ENCODE measurements at places on chromosomes 1 and 21.
A peak's percentile ranks its signal among the peaks of the same experiment; 100 is the strongest.

GRCh38 chr1:199448646-199449045 lies 578.9 kb upstream of the NR5A2 start:
- no peak overlapping the region for H3K4me3 ChIP-seq
- peaks cover 14% of the 10 kb centered on the region for H3K27me3 ChIP-seq
- H3K36me3 ChIP-seq, result no peaks in the 10 kb centered on the region
- DNase-seq, result no peak
- no peaks in the 10 kb centered on the region for H3K4me1 ChIP-seq

DNA sequence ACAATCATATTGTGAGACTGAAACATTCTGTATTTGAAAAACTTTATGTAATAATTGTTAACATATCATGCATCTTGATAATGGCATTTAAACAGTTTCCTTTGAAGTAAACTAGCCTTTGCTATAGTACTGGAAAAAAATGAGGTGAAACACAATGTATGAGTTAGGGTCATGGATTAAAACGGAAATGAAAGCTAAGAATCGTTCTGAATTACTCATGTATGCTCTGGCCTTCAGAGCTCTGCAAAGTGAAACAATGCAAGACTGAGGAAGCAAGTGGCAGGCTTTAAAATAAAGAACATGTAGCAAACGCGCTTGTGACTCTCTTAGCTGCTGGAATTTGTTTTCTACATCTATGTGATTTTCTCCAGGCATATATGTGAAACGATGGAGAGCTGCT lies 317.1 kb downstream of the DPYD start:
- H3K36me3 ChIP-seq, result no peaks in the 10 kb centered on the region
- no peak overlapping the region for H3K27ac ChIP-seq
- H3K27me3 ChIP-seq, result no peaks in the 10 kb centered on the region
- H3K4me1 ChIP-seq, result no peaks in the 10 kb centered on the region

GRCh38 chr1:67159233-67159632 lies 7.0 kb upstream of the IL23R start:
- peak overlapping the region; percentile 79 for H3K27ac ChIP-seq
- DNase-seq, result no peak

DNA sequence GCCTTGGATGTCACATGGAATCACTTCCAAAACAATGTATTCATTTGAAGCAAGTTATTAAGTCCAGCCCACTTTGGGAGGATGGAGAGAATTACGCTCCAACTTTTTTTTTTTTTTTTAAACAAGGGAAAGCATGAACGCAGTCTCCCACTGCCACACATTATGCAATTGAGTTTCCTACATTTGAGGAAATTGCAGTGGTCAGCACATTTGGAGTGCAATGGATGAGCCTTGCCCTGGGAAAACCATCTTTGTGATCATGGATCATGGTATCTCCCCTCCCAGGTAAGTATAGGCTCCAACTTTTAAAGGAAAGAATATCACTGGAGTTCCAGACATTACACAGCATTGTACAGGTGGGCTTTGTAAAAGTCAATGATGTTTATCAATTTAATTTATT lies 26.7 kb downstream of the MAP10 start:
- no peaks in the 10 kb centered on the region for H3K27me3 ChIP-seq
- H3K36me3 ChIP-seq, result no peaks in the 10 kb centered on the region
- no peak overlapping the region for H3K27ac ChIP-seq
- DNase-seq, result no peak

- H3K27me3 ChIP-seq, result no peaks in the 10 kb centered on the region
- no peak overlapping the region for H3K27ac ChIP-seq
- no peaks in the 10 kb centered on the region for H3K4me1 ChIP-seq
These were observed 248.6 kb downstream of the DNM3 start for GRCh38 chr1:172089768-172090510.

GRCh38 chr1:97918961-97919360 lies 1.9 kb downstream of the DPYD start:
- no peaks in the 10 kb centered on the region for H3K36me3 ChIP-seq
- no peaks in the 10 kb centered on the region for H3K27me3 ChIP-seq
- peak overlapping the region; percentile 32 for H3K27ac ChIP-seq
- peak overlapping the region; percentile 93 for H3K4me3 ChIP-seq
- H3K4me1 ChIP-seq, result peaks cover 57% of the 10 kb centered on the region

DNA sequence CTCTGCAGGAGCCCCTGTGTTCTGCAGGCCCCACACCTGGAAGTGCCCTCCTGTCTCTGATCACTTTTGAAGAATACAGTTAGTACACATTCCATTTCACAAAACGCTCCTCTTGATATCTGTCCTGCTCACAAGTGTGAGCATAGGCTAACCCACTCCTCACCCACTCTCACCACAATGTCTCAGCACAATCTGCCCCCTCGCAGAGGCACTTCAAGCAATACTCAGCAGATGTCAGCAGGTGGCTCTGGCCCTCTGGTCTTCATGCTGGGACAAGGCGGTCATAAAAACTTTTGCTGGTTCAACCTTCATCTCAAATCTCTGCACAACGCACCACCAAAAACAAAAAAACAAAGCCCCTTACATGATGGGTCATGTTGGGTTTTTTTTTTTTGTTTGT lies 671.2 kb downstream of the MATN1 start:
- no peak overlapping the region for H3K4me3 ChIP-seq
- no peaks in the 10 kb centered on the region for H3K4me1 ChIP-seq
- no peak overlapping the region for H3K27ac ChIP-seq
- DNase-seq, result no peak

DNA sequence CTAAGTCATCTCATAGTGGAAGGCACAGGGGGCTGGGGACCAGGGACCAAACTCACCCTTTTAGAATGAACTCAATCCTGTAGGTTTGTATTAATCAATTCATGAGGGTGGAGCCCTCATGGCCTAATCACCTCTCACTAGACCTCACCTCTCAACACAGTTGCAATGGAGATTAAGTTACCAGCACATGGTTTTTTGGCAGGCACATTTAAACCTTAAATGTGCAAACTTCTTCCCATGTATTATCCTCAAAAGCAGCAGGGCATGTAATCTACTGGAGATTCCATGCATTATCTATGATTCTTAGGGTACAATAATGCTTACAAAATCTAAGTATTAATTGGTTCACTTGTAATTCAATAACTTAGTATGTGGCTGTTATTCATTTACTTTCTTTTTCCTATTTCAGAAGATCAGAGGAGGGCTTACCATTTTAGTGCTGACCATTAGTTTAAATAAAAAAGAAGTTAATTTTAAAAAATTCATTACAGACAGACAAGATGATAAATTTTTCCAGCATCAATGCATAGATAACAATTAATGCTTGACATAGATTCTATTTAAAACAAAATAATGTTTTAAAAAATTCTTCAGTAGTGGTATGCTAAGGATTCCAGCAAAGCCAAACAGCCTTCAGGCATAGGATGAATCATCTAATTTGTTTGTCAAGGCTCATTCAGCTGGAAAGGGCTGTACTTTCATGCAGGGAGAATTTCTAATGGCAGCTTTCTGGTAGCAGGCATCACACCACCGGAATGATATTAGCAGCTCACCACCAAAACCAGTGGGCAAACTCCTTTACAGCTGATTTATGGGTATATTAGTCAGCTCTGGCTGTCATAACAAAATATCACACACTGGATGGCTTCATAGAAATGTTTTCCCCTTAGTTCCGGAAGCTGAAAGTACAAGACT lies 124.6 kb upstream of the ZNF648 start:
- peaks cover 2% of the 10 kb centered on the region for H3K27me3 ChIP-seq
- no peak overlapping the region for H3K4me3 ChIP-seq
- H3K27ac ChIP-seq, result no peak overlapping the region
- no peak for DNase-seq

DNA sequence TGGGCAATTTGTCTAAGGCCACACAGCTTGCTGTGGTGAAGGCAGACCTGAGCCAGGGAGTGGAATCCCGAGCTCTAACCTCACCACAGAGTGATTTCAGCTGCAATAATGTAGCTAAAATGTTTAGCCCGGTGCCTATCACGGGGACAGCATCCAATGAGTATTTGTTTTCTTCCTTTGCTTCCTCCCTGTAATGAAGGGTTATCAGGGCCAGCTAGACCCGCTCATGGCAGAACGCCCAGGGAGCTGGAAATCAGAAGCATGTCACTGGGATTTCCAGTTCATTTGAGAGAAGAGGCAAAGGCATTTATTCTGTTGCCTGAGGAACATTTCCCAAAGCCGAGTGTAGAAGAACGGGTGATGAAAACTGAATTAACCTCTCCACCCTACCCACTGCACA lies 183.1 kb downstream of the ZSCAN20 start:
- no peaks in the 10 kb centered on the region for H3K4me1 ChIP-seq
- peaks cover 2% of the 10 kb centered on the region for H3K27me3 ChIP-seq
- H3K36me3 ChIP-seq, result no peaks in the 10 kb centered on the region
- no peak for DNase-seq

DNA sequence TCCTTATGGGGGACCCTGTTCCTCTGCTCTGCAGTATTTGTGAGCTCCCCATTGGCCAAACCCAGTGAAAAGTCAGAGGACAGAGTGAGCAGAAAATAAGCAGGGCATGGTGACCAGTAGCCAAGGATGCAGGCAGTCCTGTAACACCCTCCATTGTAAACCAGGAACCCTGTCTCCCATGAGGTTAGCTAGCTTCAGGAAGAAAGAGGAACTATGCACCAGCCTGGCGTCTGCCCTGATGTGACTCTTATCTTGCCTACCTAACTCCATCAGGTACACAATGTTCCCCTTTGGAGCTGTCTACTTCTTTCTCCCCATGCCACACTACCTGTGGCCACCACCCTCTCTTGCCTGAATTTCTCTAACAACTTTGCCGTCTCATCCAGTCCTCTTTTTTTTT lies 119.2 kb downstream of the LRIG2 start:
- peaks cover 2% of the 10 kb centered on the region for H3K4me1 ChIP-seq
- H3K27ac ChIP-seq, result no peak overlapping the region
- no peak overlapping the region for H3K4me3 ChIP-seq
- H3K36me3 ChIP-seq, result no peaks in the 10 kb centered on the region
- no peak for DNase-seq

- H3K27me3 ChIP-seq, result peaks cover 16% of the 10 kb centered on the region
- no peaks in the 10 kb centered on the region for H3K4me1 ChIP-seq
- no peak overlapping the region for H3K27ac ChIP-seq
- no peak overlapping the region for H3K4me3 ChIP-seq
- no peaks in the 10 kb centered on the region for H3K36me3 ChIP-seq
These were observed 58.5 kb upstream of the SERTAD4 start for GRCh38 chr1:210174133-210174532.

DNA sequence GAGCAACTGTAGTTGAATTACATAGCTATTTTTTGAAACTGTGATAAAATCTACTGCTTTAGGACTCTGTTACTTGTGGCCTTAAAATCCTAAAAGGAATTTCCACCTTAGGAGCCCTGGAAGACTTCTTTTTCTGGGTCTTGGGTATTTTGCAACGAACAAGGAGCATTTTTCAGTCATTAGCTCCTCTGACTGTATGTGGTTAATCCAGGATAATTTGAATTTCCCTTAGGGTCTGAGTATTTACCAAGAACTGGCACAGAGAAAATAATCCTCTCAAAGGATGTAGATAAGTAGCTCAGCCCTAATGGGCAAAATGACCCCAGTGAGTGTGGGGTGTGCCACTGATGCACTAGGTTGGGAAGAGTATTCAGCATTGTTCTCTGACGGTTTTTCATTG lies 170.4 kb downstream of the VAV3 start:
- peak overlapping the region; percentile 71 for H3K27ac ChIP-seq
- peaks cover 61% of the 10 kb centered on the region for H3K4me1 ChIP-seq
- DNase-seq, result no peak
- peak overlapping the region; percentile 21 for H3K4me3 ChIP-seq
- peaks cover 2% of the 10 kb centered on the region for H3K36me3 ChIP-seq
- H3K27me3 ChIP-seq, result no peaks in the 10 kb centered on the region

DNA sequence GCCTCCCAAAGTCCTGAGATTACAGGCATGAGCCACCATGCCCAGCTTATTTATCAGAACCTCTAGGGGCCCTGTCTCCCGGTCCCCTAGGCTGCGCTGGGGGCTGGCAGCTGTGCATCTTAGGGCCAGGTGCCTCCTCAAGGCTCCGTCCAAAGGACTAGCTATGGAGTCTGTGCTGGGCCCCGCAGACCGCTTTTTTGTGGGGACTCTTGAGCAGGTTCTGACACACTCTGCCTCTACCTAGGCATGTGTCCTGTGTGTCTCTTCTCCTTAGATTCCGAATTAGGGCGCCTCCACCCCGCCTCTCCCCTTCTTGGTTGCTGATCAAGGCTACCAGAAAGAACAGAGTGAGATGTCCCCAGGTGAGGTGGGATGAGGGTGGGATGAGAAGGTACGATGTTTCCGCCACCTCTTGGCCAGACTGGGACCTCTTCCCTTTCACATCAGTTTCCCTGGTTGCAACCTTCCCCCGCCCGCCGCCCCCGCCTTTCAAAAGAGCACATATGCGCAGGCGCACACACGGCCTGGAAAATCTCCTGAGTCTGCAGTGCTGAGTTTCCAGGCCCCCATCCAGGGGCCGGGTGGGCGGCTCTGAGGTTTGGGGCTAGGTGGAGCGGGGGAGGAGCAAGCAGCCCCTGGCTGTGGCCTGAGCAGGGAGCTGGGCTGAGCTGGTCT lies 5.0 kb upstream of the PTPN7 start:
- peaks cover 70% of the 10 kb centered on the region for H3K4me1 ChIP-seq
- no peaks in the 10 kb centered on the region for H3K36me3 ChIP-seq
- DNase-seq, result peak; percentile 80
- no peaks in the 10 kb centered on the region for H3K27me3 ChIP-seq
- peak overlapping the region; percentile 99 for H3K27ac ChIP-seq

DNA sequence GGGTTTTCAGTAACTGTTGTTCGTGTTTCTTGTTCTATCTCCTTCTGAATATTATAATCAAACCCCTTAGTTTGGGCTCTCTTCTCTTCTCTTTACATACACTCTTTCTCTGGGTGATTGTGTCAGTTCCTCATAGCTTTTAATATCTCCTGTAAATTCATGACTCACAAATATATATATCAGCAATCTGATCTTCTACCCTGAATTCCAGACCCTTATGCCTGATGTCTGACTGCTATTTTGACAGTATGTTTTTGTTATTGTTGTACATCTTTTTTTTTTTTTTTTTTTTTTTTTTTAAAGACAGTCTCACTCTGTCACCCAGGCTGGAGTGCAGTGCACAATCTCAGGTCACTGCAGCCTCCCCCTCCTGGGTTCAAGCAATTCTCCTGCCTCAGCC lies 70.8 kb upstream of the MPC2 start:
- peaks cover 35% of the 10 kb centered on the region for H3K36me3 ChIP-seq
- no peaks in the 10 kb centered on the region for H3K27me3 ChIP-seq
- H3K4me3 ChIP-seq, result no peak overlapping the region
- no peaks in the 10 kb centered on the region for H3K4me1 ChIP-seq
- no peak for DNase-seq
- H3K27ac ChIP-seq, result no peak overlapping the region

GRCh38 chr1:111045033-111045722 lies 81.5 kb upstream of the LRIF1 start:
- H3K4me1 ChIP-seq, result peaks cover 8% of the 10 kb centered on the region
- H3K27ac ChIP-seq, result no peak overlapping the region
- no peak overlapping the region for H3K4me3 ChIP-seq
- no peaks in the 10 kb centered on the region for H3K36me3 ChIP-seq

DNA sequence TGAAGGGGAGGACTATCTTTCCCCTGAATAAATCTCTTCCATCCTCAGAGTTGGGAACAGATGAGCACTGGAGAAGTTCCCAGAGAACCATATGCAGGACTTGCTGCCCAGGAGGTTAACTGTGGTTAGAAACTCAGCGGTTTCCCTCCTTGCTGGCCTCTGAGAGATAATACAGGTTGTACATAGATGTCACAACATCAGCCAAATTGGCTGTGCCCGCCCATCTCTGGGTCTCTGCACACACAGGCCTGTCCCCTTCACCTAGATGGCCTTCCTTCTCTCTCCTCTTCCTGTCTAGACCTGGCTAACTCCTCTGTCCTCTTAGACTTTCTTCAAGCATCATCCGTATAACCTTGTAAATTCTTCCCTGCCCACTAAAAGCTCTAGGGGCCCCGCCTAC lies 5.7 kb downstream of the RGS5 start:
- no peaks in the 10 kb centered on the region for H3K36me3 ChIP-seq
- no peak for DNase-seq
- H3K4me3 ChIP-seq, result no peak overlapping the region
- H3K27me3 ChIP-seq, result peaks cover 3% of the 10 kb centered on the region
- no peaks in the 10 kb centered on the region for H3K4me1 ChIP-seq
